ENCODE measurements at places on chromosomes 5 and 9. TPM values are rescaled to one million over a fixed set of nuclear protein-coding genes. Genes with fewer than 3 reads are reported as not detected.

- no peak for DNase-seq
- H3K4me1 ChIP-seq, result peaks cover 14% of the 10 kb centered on the region
These were observed 36.9 kb downstream of the ACTBL2 start for GRCh38 chr5:57445705-57446037.

GRCh38 chr9:5510989-5511388, 658 bp downstream of the PDCD1LG2 start:
- no peak overlapping the region for H3K27ac ChIP-seq
- no peak for DNase-seq
- H3K27me3 ChIP-seq, result peaks cover 9% of the 10 kb centered on the region
- no peaks in the 10 kb centered on the region for H3K36me3 ChIP-seq

DNA sequence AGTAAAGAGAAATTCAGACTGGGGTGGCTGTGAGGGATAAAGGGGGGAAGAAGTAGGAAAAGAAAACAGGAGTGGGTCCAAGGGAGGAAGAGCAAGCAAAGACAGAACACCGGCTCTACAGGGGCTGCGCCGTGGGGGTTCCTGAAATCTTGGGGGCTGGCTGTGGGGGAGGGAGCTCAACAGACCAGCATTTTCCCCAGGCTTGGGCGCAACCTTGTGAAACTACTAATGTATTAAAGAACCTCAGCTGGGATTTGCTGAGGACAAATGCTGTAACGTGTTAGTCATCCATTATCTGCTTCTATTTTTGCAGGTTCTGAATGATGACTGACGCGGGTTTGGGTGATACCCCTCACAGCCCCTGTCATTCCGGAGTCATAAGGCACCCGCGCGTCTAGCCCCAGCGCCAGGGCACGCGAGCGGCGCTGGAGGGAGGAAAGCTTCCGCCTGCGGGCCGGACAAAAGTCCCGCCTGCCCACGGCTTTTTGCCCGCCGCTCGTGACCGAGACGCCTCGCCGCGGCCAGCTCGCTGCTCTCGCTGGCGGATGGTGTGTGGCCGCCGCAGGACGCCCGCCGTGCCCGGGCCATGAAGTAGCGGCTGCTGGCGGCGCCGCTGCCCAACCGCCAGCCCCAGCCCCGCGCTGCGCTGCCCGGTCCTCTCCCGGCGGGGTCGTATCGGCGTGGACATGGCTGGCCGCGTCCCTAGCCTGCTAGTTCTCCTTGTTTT, 110.6 kb downstream of the PAM start:
- peaks cover 9% of the 10 kb centered on the region for H3K36me3 ChIP-seq
- peak overlapping the region; percentile 83 for H3K4me3 ChIP-seq
- DNase-seq, result peak; percentile 35
- peaks cover 29% of the 10 kb centered on the region for H3K27me3 ChIP-seq

DNA sequence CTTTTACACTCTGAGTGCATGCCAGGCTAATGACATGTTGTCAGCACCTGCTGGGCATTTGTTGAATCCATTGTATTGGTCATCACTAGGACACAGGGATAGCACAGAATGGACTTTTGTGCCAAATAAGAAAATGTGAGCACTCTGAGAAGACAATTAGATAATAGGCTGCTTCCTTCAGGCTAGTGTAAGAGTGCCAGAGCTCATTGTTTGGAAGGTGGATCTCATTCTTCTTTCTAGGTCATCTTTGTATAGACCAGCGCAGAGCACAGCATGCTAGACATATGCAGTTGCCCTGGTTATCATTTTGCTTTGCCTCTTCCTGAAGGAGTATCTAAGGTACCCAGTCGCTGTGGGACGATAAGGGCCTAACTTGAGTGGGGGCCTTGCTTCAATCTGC, 493.4 kb upstream of the COX7C start:
- no peak overlapping the region for H3K4me3 ChIP-seq

DNA sequence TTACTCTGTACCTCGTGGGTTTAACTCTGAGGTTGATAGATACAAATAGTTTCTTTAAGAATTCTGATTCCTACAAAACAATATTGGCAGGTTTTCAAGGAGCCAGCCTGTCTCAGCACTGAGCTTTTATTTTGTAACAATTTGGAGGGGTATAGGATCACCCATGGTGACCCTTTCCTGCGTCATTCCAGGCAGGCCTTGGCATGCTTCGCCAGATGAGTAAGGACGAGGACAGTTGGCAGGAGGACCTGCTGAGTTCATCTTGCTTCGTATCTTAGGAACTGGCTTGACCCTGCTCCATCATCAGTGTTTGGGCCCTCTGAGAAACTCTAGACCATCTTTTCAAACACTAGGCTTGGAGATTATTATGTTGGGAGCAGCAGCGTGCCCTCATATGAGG, 17.9 kb downstream of the ZNF462 start:
- H3K4me1 ChIP-seq, result no peaks in the 10 kb centered on the region
- H3K4me3 ChIP-seq, result no peak overlapping the region
- H3K36me3 ChIP-seq, result no peaks in the 10 kb centered on the region
- H3K27me3 ChIP-seq, result no peaks in the 10 kb centered on the region
- no peak overlapping the region for H3K27ac ChIP-seq

GRCh38 chr5:125695996-125696655, 727.1 kb upstream of the GRAMD2B start:
- no peak for DNase-seq
- H3K4me3 ChIP-seq, result no peak overlapping the region
- H3K27me3 ChIP-seq, result peaks cover 25% of the 10 kb centered on the region
- H3K27ac ChIP-seq, result no peak overlapping the region
- H3K36me3 ChIP-seq, result no peaks in the 10 kb centered on the region

DNA sequence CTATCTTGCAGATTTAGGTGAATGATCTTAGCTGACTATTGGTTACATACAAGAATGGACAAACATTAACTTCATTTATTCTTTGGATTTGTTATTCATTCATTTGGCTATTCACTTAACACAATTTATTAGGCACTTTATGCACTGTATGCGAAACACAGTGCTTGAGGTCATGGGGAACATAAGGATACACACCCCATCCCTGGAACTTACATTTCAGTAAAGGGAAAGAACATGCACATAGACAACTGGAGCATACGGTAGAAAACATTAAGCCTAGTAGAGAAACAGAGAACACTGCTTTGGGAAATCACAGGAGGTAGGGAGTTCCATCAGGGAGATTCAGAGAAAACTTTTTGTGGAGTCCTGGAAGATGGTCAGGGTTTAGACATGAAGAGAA, 22.2 kb downstream of the LIX1 start:
- DNase-seq, result no peak
- H3K4me3 ChIP-seq, result no peak overlapping the region
- H3K27ac ChIP-seq, result no peak overlapping the region
- H3K36me3 ChIP-seq, result no peaks in the 10 kb centered on the region

GRCh38 chr5:121288781-121289180, 562.9 kb upstream of the FTMT start:
- DNase-seq, result no peak
- no peaks in the 10 kb centered on the region for H3K27me3 ChIP-seq
- H3K4me1 ChIP-seq, result no peaks in the 10 kb centered on the region
- no peak overlapping the region for H3K27ac ChIP-seq
- H3K36me3 ChIP-seq, result no peaks in the 10 kb centered on the region

GRCh38 chr5:153257381-153257780, 233.1 kb upstream of the GRIA1 start:
- no peak overlapping the region for H3K4me3 ChIP-seq
- no peak overlapping the region for H3K27ac ChIP-seq
- no peaks in the 10 kb centered on the region for H3K4me1 ChIP-seq
- no peaks in the 10 kb centered on the region for H3K36me3 ChIP-seq
- no peaks in the 10 kb centered on the region for H3K27me3 ChIP-seq

DNA sequence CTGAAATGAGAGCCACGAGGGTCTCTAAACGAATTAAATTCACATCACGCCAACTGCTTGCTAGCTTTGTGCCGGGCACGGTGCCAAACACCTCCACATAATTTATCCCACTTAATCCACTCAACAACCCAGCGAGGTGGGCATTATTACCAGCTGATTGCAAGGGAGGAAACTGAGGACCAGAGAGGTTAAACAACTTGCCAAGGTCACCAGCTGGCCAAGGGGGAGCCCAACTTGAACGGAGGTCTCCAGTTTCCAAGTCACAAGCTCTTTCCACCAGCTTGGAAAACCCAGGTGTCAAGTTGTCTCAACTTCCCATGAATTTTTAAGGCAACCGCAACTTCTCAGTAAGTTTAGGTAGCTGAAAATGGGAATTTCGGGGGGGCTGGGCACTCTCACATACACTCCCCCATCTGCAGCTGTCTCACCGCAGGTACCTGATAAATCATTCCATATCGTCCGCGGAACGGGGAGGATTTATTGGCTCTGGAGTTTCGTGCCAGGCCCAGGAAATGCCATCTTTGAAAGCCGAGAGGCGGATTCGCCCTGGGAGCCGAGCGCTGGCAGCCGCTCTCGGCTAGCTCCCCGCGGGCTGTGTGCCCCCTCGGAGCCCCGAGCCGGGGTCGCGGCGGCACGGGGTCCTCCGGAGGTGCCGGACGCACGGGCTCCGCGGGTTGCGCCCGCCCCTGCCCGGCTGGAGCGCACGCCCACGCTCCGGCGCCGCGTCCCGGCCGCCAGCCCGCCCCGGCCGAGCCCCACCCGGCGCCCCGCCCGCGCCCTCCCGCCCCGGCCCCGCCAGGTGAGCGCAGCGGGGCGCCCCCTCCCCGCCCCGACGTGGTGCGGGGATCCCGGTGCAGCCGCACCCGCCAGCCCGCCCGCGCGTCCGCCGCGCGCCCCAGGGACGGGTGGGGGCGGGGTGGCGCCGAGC, 617 bp downstream of the PTPN3 start:
- no peak overlapping the region for H3K4me3 ChIP-seq
- DNase-seq, result no peak
- no peak overlapping the region for H3K27ac ChIP-seq

GRCh38 chr5:420632-421286, 22.2 kb upstream of the EXOC3 start:
- DNase-seq, result no peak
- H3K4me1 ChIP-seq, result peaks cover 4% of the 10 kb centered on the region

DNA sequence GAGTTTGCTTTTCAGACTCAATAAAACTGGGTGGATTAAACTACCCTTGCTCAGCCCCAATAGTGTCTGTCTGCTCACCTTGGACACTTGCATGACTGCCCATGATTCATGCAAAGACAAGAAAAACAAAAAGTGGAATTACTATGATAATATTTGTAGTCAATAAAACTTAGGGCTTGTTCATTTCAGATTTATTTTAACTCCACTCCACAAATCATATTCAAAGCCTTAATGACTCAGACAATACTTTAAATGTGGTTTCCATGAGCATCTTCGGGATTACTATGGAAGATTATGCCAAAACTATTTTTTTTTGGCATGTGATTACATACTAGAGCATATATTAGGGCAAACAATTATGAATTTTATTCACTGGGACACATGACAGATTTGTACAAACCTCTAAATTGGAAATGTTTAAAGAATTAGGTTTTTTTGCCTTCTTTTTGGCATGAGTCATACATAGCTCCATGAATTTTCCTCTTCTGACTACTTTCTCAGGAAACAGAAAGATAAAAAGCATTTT, 468.9 kb downstream of the ACTL7B start:
- no peaks in the 10 kb centered on the region for H3K4me1 ChIP-seq
- no peak for DNase-seq
- H3K27ac ChIP-seq, result no peak overlapping the region
- no peaks in the 10 kb centered on the region for H3K27me3 ChIP-seq

- DNase-seq, result no peak
- no peak overlapping the region for H3K4me3 ChIP-seq
- peak overlapping the region; percentile 38 for H3K27ac ChIP-seq
- H3K36me3 ChIP-seq, result no peaks in the 10 kb centered on the region
These were observed 12.3 kb downstream of the P4HA2 start for GRCh38 chr5:132215329-132215728.

GRCh38 chr5:134430001-134430569, 18.4 kb upstream of the CDKN2AIPNL start:
- no peak overlapping the region for H3K4me3 ChIP-seq
- H3K27me3 ChIP-seq, result peaks cover 6% of the 10 kb centered on the region
- no peaks in the 10 kb centered on the region for H3K4me1 ChIP-seq
- no peak for DNase-seq

GRCh38 chr9:12935714-12936113, 160.9 kb downstream of the LURAP1L start:
- H3K36me3 ChIP-seq, result no peaks in the 10 kb centered on the region
- H3K27me3 ChIP-seq, result no peaks in the 10 kb centered on the region
- H3K27ac ChIP-seq, result no peak overlapping the region
- H3K4me1 ChIP-seq, result no peaks in the 10 kb centered on the region

MROH2B gene
- not detected for polyA plus RNA-seq

TAS2R1 gene
- not detected for polyA plus RNA-seq

CIZ1 gene
- polyA plus RNA-seq, result 11.7 TPM

SARDH gene
- polyA plus RNA-seq, result not detected

IL6ST gene
- 3.2 TPM for polyA plus RNA-seq

PCDHB14 gene
- not detected for polyA plus RNA-seq

CCDC183 gene
- polyA plus RNA-seq, result not detected

CSF1R gene
- polyA plus RNA-seq, result 1.1 TPM

SOHLH1 gene
- polyA plus RNA-seq, result not detected

SPATA31E1 gene
- not detected for polyA plus RNA-seq

PTGES gene
- not detected for polyA plus RNA-seq
